ENCODE measurements at places on chromosomes 3 and 15. TPM values are rescaled to one million over a fixed set of nuclear protein-coding genes. Genes with fewer than 3 reads are reported as not detected.

The EBLN2 gene
- 0.39 TPM for total RNA-seq

The SGO1 gene
- 14.2 TPM for total RNA-seq

The HCLS1 gene
- not detected for total RNA-seq

The CFAP20DC gene
- 2.5 TPM for total RNA-seq

The ASB14 gene
- not detected for total RNA-seq

The TUSC7 gene
- not detected for total RNA-seq

The B2M gene
- total RNA-seq = 502 TPM

The ADAMTS17 gene
- total RNA-seq = 0.18 TPM

The MGA gene
- 8.1 TPM for total RNA-seq

The SLC27A2 gene
- total RNA-seq = 42.0 TPM

The ARGFX gene
- not detected for total RNA-seq

The UQCRC1 gene
- 191 TPM for total RNA-seq

The KY gene
- total RNA-seq = 0.07 TPM

The SI gene
- total RNA-seq = not detected

The ABTB1 gene
- total RNA-seq = 7.8 TPM

The SKOR1 gene
- 0.06 TPM for total RNA-seq

Measured in A549 treated with ZK216348 at 1 μM for 4 hours (cell line).